ENCODE measurements at places on chromosomes 11 and 22. TPM values are rescaled to one million over a fixed set of nuclear protein-coding genes. Genes with fewer than 3 reads are reported as not detected.
A peak's percentile ranks its signal among the peaks of the same experiment; 100 is the strongest.

- DNase-seq = no peak
Measured at GRCh38 chr11:66969584-66970225, 5.4 kb upstream of the C11orf86 start.

- DNase-seq = no peak
Measured at GRCh38 chr22:19965771-19966709, 24.4 kb upstream of the TXNRD2 start.

DNA sequence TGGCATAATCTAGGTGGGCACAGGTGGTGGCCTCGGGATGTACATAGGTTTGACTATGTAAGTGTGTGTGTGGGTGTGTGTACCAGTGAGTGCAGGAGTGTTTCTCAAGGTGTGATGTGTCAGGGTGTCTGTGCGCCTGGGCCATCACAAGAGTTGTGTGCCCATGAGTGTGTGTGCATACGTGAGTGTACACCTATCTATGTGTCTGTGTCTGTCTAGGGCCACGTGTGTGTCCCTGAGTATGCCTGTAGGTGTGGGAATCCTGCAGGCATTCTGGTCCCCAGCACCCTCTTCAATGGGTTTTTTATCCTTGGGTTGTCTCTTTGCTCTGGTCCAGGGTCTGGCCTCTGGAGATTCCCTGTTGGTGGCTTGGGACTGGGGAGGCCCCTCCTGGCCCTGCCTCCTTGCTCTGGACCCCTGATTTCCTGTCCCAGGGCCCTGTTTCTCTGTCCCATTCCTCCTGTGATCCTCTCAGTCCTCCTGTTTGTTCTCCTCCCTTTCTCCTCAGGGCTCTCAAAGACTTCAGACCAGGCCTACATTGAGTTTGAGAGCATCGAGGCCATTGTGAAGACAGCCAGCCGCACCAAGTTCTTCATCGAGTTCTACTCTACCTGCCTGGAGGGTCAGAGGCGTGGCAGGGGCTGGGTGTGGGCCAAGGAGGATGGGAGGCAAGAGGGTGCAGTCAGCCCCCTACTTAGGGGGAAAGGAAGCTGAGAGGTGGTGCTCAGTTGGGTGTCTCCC, 9.4 kb downstream of the INPPL1 start:
- DNase-seq = no peak

GRCh38 chr11:69711822-69712801, 8.3 kb upstream of the FGF19 start:
- DNase-seq = peak; percentile 47

GRCh38 chr11:121887976-121888557, 227.9 kb downstream of the BLID start:
- DNase-seq = no peak

DNA sequence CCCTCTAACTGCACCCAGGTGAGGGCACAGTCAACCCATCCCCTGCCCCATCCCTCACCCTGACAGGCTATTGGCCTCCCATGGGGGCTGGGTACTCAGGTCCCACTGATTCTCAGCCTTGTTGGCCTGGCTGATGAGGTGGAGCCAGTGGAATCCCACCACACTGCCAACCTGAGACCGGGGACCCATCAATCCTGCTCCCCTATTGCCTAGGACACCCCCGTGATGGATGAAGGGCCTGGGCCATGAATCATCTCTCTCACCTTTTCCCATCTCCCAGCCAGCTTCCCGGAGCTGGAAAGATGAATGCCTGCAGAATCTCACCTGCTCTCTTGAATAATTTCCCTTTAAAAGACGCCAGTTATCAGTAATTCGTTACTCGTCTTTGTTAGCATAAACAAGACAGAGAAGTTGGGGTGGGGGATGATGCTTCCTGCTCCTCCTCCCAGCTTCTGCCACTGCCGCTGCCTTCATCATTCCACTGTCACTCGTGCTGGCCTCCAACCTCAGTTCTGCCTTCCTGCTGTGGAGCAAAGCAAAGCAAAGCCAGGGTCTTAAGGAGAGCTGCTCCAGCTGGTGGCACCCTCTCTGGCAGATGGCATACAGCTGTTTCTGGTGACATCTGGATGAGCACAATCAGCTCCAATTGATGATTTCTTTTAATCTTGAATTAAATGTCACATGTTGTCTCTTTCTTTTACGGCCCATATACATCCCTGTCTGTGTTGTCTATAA, 204.0 kb upstream of the NECTIN1 start:
- DNase-seq = no peak

DNA sequence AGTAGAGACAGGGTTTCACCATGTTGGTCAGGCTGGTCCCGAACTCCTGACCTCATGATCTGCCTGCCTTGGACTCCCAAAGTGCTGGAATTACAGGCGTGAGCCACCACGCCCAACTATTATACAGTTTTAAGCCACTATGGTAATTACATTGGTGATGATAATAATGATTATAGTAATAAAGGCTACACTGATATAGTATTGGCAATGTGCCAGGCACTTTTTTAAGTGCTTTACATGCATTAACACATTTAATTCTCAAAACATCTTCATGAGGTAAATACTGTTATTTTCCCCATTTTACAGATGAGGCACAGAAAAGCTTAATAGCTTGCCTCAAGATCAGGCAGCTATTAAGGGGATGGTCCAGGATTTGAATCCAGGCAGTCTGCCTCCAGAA, 222.5 kb downstream of the SOX6 start:
- DNase-seq = no peak

- DNase-seq = no peak
Measured at GRCh38 chr11:32188785-32189184, 97.9 kb downstream of the RCN1 start.

- no peak for DNase-seq
Measured at GRCh38 chr22:35634943-35635540, 13.2 kb upstream of the APOL6 start.

- no peak for DNase-seq
Measured at GRCh38 chr11:3220101-3220500, 1.5 kb upstream of the MRGPRG start.

GRCh38 chr11:17853280-17853679, 118.7 kb downstream of the KCNC1 start:
- DNase-seq = no peak

DNA sequence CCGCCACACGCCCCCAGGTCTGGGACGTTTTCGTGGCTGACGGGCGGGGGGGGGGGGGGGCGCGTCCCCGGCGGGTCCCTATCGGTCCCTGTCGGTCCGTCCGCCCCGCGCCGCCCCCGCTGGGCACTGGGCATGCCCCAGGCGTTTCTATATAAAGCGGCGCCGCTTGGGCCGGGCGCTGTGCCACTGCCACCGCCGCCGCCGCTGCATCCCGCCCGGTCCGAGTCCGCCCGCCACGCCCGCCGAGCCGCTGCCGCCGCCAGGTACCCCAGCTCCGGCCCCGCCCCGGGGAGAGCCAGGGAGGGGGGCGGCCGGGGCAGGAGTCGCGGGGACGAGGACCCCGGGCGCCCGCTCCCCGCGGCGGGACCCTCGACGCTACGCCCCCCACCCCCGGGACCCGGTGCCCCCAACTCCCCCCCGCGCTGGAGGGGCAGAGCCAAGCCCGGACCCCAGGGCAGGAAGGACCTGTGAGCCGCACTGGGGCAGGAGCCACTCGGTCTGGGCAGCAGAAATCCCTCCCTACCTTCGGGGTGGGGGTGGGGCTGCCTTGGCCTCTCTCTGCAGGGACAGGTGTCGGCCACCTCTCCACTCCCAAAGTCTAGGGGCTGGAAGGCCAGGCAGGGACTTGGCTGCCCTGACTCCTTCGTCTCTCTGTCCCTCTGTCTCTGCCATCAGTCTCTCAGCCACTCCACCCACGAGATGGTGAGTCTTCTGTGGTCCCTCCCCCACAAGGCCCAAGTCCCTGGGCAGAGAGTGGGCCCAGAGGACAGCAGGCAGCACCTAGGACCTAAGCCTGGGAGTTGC, at the start of gene CARNS1:
Gene CARNS1 (plus strand): TSS at position 178 of the 804 bp plus-strand sequence. CDS start 522 bp downstream, at position 700.
- DNase-seq = peak; percentile 45

GRCh38 chr11:45997599-45997998, 75.1 kb downstream of the LARGE2 start:
- DNase-seq = no peak

GRCh38 chr22:45972091-45972888, 4.7 kb downstream of the WNT7B start:
- DNase-seq = no peak

DNA sequence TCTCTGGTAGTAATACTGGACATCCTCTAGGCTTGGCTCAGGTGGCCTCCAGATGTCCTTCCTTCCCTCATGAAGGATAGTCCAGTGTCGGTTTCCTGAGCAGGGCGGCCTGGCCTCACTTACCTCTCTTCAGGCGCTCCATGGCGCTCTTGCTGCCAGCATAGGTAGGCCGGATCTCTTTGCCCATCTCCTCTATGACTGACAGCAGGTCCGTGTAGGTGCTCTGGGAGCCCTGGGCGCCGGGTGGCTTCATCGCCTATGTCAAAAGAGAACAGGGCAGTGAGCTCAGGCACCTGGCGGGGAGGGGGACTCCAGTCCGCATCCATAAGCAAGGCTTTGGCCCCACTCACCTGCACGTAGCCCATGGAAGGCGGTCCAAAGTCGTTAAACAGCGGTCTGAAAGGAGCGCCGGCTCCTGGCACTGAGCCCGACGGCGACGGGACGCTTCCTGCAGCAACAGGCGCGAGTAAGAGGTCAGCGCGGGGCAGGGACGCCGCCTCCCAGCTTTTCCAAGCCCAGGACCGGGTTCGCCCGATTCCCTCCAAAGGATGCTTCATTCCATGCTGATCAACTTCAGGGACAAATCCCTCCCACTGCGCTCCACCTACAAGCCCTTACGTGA, 609 bp downstream of the CDK2AP2 start:
- no peak for DNase-seq

- no peak for DNase-seq
Measured at GRCh38 chr11:112778091-112778876, 182.9 kb upstream of the NCAM1 start.

- no peak for DNase-seq
Measured at GRCh38 chr11:85848556-85848955, 6.6 kb upstream of the CCDC83 start.

DNA sequence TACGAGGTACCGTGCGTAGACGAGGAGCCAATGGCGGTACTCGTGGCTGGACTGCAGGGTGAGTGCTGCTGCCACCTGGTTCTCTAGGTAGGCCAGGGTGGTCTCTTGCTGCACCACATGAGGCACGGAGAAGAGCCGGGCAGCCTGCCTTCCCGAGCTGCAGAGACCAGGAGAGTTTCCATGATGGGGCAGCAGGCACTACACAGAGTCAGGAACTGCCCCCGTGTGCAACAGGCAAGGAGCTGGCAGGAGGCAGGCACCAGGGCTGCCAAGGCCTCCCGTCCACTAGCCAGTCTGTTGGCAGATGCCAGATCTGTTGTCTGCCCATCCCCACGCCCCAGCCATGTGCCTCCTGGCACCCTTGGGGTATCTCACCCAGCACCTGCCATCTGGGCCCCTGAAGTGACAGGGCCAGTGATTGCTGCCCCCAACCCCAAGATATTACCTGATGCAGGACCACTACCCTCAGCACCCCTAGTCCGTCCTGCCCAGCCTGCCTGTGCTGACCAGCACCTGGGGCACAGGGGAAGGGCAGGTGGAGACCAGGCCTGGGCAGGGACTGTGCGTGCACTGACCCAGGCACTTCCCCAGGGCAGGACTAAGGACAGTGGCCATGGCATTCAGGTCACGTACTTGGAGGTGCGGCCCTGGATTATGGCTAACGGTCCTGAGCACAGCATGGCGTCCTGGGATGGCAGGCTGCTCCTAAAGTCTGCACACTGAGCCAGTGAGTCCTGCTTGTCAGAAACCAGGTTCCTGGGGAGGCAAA, 62.0 kb upstream of the CLTCL1 start:
- DNase-seq = no peak

GRCh38 chr11:111639226-111639925, 37.1 kb downstream of the SIK2 start:
- no peak for DNase-seq

DNA sequence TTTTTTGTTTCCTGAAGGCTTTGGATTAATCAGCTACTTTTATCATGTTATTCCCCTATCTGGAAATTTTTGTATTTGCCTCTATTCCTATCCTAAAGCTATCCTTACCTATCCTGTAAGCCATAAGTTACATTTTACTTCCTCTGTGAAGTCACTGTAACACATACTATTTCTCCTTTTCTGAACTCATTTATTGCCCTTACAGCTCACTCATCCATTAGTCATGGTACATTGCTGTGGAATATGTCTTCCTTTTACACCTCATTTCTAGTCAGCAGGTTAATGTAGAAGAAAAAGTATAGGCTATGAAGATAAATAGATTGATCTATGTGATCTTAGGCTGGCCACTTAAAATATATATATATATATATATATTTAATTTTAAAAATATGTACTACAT, 28.0 kb downstream of the SWAP70 start:
- no peak for DNase-seq

GRCh38 chr11:1139441-1140083, 18.2 kb upstream of the MUC5AC start:
- no peak for DNase-seq

DNA sequence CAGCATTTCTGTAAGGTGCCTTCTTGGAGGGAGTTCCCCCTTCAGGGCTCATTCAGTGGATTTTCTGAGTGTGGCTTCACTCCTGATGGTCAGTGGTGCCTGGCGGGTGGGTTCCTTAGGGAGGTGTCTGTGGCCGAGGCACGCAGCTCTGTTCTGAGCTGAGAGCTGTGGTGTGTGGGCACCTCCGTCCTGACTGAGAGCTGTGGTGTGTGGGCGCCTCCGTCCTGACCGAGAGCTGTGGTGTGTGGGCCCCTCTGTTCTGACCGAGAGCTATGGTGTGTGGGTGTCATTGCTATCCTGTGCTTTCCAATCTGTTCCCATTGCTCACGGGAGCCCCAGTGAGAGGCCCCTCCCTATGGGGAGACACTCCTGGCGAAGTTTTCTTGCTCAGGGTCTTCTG, 39.8 kb downstream of the MUC6 start:
- no peak for DNase-seq

DNA sequence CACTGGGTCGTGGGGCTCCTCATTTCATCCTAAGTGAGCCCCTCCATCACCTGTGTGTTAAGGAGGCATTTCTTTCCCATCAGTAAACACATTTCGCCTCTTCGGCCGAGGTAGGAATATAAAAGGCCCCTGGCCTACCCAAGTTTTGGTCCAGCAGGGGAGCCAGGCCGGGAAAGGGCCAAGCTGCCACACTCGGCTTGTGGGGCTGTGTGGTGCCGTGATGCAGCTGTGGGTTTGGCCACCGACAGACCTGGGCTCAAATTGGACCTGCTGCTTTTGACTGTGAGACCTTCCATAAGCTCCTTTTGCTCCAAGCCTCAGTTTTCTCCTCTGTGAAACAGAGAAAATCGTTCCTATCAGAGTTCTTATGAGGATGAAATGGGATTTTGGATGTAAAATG, 771 bp downstream of the NDUFV1 start:
- DNase-seq = no peak

The MS4A3 gene
- total RNA-seq = not detected

The ACCSL gene
- not detected for total RNA-seq

The MMP10 gene
- not detected for total RNA-seq

The NFAM1 gene
- 0.11 TPM for total RNA-seq

The SYTL2 gene
- total RNA-seq = 6.8 TPM

The MUC5B gene
- total RNA-seq = not detected

The CREB3L1 gene
- total RNA-seq = 0.19 TPM

The PRDM10 gene
- 15.4 TPM for total RNA-seq

The C11orf16 gene
- total RNA-seq = not detected

The PTGDR2 gene
- 0.11 TPM for total RNA-seq

The CALCA gene
- total RNA-seq = not detected
